ENCODE measurements at places on chromosomes 2 and 18. TPM values are rescaled to one million over a fixed set of nuclear protein-coding genes. Genes with fewer than 3 reads are reported as not detected.

GRCh38 chr2:41111836-41112627 is 660.1 kb upstream of the SLC8A1 start:
- no peak for DNase-seq
- no peaks in the 10 kb centered on the region for H3K27me3 ChIP-seq
- no peak overlapping the region for H3K4me3 ChIP-seq
- H3K27ac ChIP-seq: no peak overlapping the region
- H3K4me1 ChIP-seq: no peaks in the 10 kb centered on the region
- no peaks in the 10 kb centered on the region for H3K36me3 ChIP-seq

GRCh38 chr2:102547462-102547861 is 71.9 kb upstream of the SLC9A2 start:
- H3K36me3 ChIP-seq: no peaks in the 10 kb centered on the region
- H3K4me1 ChIP-seq: no peaks in the 10 kb centered on the region

DNA sequence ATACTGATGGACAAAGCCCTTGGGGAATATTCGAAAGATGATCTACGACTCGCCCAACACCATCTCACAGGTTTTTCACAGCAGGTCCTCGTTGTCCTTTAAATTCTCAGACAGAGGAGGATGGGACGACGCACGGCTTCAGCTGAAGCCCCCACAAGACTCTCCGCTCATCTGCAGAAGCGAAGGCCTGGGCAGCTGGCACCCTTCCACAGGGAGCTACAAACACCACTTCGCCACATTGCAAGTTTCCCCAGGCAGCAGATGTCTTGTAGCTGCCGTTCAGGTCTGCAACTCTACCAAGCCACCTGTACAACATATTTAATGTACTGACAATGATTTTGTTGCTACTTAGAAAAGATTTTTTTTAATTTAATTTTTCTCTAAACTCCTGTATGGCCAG is 642.9 kb downstream of the ZEB2 start:
- H3K36me3 ChIP-seq: no peaks in the 10 kb centered on the region
- H3K27ac ChIP-seq: no peak overlapping the region
- no peak overlapping the region for H3K4me3 ChIP-seq
- no peaks in the 10 kb centered on the region for H3K4me1 ChIP-seq
- no peak for DNase-seq
- no peaks in the 10 kb centered on the region for H3K27me3 ChIP-seq

DNA sequence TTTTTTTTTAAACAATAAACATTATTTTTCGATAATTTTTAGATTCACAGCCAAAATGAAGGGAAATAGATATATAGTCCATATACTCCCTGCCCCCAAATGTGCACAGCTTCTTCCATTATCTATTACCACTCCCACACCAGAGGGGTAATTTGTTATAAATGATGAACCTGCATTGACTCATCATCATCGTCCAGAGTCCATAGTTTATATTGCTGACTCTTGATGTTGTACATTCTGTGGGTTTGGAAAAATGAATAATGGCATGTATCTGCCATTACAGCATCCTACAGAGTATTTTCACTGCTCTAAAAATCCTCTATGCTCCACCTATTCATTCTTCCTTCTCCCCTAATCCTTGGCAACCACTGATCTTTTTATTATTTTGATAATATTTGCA is 121.5 kb downstream of the LTBP1 start:
- H3K27ac ChIP-seq: no peak overlapping the region
- no peaks in the 10 kb centered on the region for H3K27me3 ChIP-seq
- no peak for DNase-seq
- H3K4me3 ChIP-seq: no peak overlapping the region
- no peaks in the 10 kb centered on the region for H3K36me3 ChIP-seq
- H3K4me1 ChIP-seq: peaks cover 47% of the 10 kb centered on the region

GRCh38 chr2:202705446-202706020 is 70.8 kb downstream of the FAM117B start:
- H3K27ac ChIP-seq: no peak overlapping the region
- no peak for DNase-seq
- no peak overlapping the region for H3K4me3 ChIP-seq

DNA sequence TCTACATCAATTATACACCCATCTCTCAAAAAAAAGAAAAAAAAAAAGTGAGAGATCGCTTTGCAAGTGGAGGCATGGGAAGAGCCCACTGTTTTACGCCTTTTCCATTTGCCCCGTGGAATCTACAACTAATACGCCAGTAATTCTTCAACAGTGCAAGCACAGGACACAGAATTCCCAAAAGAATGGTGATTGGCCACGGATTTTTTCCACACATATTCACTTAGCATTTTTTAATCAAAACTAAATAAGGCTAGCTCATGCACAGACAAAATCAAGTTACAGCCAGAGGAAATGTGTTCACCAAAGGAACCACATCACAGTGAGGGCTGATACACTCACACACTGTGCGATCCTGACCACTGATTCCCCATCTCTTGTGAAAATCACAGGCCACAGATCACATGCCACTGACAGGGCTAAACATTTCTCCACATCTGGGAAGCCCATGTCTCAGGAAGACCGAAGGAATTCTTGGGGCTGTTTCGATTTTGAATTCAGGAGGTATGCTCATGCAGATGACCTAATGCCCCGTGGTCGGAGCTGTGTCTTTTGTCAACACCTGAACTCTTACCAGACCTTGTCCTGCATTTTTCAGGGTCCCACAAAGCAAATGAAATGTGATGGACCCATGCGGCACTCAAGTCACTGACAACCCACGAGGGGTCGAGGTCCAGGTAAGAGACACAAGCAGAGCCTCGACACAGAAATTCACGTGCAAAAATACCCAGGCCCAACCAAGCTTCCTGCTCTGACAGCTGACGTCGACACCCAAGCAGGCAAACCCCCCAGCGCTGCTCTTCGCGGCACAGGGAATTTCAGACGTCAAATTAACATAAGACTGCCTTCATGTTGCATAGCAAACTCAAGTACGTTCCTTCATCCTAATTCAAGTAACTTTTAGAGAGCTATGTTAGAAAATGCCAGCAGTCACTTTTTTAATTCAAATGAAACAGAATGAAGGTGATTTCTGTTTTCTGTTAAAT is 69.6 kb downstream of the ZNF516 start:
- no peaks in the 10 kb centered on the region for H3K36me3 ChIP-seq
- no peak overlapping the region for H3K27ac ChIP-seq
- no peak for DNase-seq
- no peaks in the 10 kb centered on the region for H3K27me3 ChIP-seq

- no peak for DNase-seq
- no peaks in the 10 kb centered on the region for H3K4me1 ChIP-seq
- no peaks in the 10 kb centered on the region for H3K36me3 ChIP-seq
- no peak overlapping the region for H3K4me3 ChIP-seq
Measured at GRCh38 chr2:74313497-74313896, 29.7 kb downstream of the SLC4A5 start.

The COL6A3 gene
- total RNA-seq: 1.2 TPM

DNA sequence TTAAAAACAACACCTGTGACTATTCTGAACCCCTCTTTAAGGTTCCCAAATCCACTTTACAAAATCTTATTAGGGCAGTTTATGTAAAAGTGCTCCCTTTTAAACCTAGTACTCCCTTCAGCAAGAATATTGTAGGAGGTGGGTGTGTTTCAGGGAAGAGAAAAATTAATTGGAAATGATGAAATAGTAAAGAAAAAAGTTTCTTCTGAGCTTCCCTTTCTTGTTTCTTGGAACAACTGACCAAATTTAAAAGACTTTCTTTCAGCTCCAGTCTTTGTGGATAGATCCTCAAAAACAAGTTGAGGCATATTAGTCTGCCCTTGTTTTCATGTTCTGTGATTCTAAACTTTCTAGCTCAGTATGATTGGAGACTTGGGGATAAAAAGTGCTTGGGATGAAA is 3.0 kb downstream of the VWA3B start:
- no peaks in the 10 kb centered on the region for H3K27me3 ChIP-seq
- peaks cover 23% of the 10 kb centered on the region for H3K4me1 ChIP-seq

The LYPD6 gene
- 3.0 TPM for total RNA-seq

GRCh38 chr2:72859831-72860262 is 27.4 kb upstream of the SPR start:
- peak; percentile 77 for DNase-seq
- H3K36me3 ChIP-seq: no peaks in the 10 kb centered on the region
- no peak overlapping the region for H3K4me3 ChIP-seq
- H3K4me1 ChIP-seq: peaks cover 17% of the 10 kb centered on the region
- no peak overlapping the region for H3K27ac ChIP-seq
- H3K27me3 ChIP-seq: peaks cover 11% of the 10 kb centered on the region

The SCRN3 gene
- 7.7 TPM for total RNA-seq

GRCh38 chr2:20738772-20739171 is 71.8 kb downstream of the GDF7 start:
- DNase-seq: no peak
- no peaks in the 10 kb centered on the region for H3K4me1 ChIP-seq
- H3K27ac ChIP-seq: no peak overlapping the region
- no peak overlapping the region for H3K4me3 ChIP-seq
- H3K36me3 ChIP-seq: no peaks in the 10 kb centered on the region

DNA sequence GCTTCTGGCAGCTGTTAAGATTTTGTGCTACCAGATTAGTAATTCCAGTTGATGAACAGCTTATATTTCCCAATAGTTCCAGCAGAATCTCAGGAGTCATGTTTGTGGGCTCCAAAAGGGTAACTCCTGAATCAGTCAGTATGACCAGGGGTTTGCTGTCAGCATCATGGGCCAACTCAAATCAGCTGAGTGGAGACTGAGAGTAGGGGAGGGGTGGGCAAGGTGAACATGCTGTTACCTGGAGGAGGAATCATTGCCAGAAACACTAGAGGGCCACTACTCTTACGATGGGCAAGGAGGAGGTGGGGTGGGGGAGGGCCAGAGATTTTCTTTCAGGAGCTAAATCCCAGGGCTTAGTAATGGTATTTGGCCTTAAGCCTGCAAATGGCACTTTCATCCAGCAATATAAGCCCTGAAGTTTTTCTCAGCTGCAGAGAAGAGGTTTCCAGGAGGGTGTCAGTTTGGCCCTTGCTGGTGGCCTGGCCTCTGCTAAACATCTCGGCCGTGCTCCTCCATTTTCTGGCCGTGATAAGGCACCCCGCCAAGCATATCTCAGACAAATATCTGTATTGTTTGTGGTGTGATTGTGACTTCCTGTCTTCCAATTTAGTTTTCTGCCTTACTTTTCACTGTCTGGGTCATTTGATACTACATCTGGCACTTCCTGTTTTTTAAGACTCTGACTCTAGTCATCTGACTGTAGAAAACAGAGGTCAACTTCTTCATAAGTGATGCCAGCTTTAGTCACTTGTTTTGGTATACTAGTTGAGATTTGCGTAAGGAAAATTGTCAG is 120.5 kb upstream of the CXCR4 start:
- H3K27ac ChIP-seq: no peak overlapping the region
- DNase-seq: no peak
- no peaks in the 10 kb centered on the region for H3K36me3 ChIP-seq
- H3K4me1 ChIP-seq: peaks cover 42% of the 10 kb centered on the region

DNA sequence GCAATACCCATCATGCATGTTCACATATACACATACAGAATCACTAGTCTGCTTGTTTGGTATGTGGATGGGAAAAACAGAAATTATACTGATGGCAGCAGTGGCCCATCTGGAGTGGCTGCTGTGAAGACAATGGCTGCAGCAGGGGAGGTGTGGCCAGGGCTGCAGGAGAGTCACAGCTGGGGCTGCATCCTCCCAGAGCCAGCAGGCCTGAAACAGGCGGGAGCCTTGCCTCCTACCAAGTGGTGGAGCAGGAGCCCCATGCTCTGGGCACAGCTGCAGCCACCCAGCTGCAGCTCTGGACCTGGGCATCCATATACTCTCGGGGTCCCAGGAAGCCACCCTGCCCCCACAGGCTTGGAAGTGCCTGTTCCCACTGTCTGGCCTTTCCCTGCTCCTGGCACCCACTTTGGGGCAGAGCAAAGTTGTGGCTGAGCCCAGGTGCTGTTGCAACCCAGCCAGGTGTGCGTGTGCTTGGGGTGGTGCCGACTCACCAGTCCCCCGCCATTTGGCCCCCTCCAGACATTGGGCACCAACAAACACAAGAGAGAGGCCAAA is 136.6 kb downstream of the SPAG16 start:
- H3K4me3 ChIP-seq: no peak overlapping the region
- no peak for DNase-seq
- H3K36me3 ChIP-seq: no peaks in the 10 kb centered on the region
- H3K27ac ChIP-seq: no peak overlapping the region

The CFAP65 gene
- 0.52 TPM for total RNA-seq

DNA sequence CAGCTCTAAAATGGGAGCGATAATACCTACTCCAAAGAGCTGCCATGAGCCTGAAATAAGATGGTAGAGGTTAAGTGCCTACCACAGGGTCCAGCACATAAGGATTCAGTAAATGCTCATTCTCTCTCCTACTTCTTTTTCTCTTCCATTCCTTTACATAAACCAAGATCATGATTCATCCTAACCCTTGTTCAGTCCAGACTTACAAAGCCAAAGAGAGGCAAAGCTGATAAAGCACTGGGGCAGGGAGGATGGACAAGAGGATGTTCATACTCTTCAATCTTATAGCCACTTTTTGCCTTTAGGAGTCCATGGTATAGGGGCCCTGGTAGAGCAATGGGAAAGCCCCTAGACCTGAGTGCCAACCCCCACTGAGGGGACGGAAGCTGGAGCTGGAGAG is 75.6 kb upstream of the PKDCC start:
- H3K4me3 ChIP-seq: no peak overlapping the region
- no peaks in the 10 kb centered on the region for H3K4me1 ChIP-seq
- no peaks in the 10 kb centered on the region for H3K36me3 ChIP-seq

GRCh38 chr2:227862227-227862740 is 9.1 kb upstream of the DAW1 start:
- DNase-seq: peak; percentile 51
- H3K4me3 ChIP-seq: peak overlapping the region; percentile 42
- H3K4me1 ChIP-seq: peaks cover 28% of the 10 kb centered on the region
- no peaks in the 10 kb centered on the region for H3K27me3 ChIP-seq
- H3K27ac ChIP-seq: peak overlapping the region; percentile 64

DNA sequence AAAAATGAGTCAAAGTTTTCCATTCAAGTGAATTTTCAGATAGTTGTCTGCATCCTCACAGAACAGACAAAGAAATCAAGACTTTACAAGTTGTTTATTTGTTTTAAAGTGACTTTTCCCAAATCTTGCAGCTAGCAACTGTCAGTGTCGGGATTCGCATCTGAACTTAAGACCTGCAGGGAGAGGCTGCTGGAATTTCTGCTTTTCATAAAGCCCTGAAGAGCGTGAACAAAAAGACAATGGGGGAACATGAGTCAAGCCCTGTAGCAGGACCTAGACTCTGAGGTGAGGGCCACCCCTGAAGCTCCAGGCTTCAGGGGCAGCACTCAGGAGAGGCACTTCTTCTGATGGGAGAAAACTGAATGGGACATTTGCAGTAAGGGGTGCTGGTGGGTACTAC is 108.2 kb upstream of the CTAGE1 start:
- no peak overlapping the region for H3K4me3 ChIP-seq
- H3K27me3 ChIP-seq: no peaks in the 10 kb centered on the region
- H3K36me3 ChIP-seq: no peaks in the 10 kb centered on the region
- no peaks in the 10 kb centered on the region for H3K4me1 ChIP-seq
- DNase-seq: no peak

- peak overlapping the region; percentile 37 for H3K4me3 ChIP-seq
- H3K4me1 ChIP-seq: peaks cover 22% of the 10 kb centered on the region
- H3K36me3 ChIP-seq: no peaks in the 10 kb centered on the region
- DNase-seq: no peak
- peak overlapping the region; percentile 74 for H3K27ac ChIP-seq
- no peaks in the 10 kb centered on the region for H3K27me3 ChIP-seq
Measured at GRCh38 chr2:62456721-62457539, 49.1 kb downstream of the TMEM17 start.

Data from HCT116 (cell line).